Stimulated activated CD4-positive, alpha-beta T cell treated with anti-CD3 and anti-CD28 coated beads, Interleukin-2, amount 100 ng/mL, for 4 hours (primary cell): ENCODE measurements at places on chromosomes 1 and 21.

DNA sequence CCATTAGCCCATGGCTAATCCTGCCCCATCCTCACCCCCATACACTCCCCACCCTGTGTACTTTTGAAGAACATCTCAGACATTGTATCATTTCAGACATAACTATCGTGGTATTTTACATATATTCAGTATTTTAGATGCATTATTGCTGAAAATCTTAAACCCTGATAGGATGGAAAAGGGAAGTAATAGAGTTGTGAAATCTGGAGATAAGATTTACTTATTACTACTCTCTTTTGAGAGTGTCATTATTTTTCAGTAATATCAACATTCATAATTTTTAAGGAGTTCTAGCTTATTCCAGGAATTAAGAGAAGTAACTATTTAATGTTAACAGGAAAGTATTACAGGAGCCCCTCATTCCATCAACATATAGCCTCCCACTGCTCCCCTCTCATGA is 34.4 kb downstream of the ADCY10 start:
- no peak for DNase-seq

DNA sequence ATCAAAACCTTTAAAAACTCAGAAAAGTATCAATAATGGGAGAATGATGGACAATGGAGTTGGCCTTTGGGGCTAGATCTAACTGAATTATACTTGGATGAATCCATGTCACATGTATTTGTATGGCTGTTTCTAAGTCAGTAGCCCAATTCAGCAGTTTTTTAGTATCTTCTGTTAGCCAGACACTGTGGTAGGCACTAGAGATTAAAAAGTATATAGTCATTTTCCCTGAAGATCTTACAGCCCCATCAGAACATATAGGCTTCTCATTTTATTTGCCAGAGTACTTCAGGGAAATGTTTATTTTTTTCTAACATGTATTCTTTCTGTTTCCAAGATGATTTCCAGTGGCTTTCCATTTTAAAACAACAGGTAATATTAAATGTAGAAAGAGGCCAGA is 273.7 kb downstream of the NFIA start:
- no peak for DNase-seq

GRCh38 chr1:74502432-74502831 is 10.0 kb downstream of the LRRC53 start:
- DNase-seq = no peak

DNA sequence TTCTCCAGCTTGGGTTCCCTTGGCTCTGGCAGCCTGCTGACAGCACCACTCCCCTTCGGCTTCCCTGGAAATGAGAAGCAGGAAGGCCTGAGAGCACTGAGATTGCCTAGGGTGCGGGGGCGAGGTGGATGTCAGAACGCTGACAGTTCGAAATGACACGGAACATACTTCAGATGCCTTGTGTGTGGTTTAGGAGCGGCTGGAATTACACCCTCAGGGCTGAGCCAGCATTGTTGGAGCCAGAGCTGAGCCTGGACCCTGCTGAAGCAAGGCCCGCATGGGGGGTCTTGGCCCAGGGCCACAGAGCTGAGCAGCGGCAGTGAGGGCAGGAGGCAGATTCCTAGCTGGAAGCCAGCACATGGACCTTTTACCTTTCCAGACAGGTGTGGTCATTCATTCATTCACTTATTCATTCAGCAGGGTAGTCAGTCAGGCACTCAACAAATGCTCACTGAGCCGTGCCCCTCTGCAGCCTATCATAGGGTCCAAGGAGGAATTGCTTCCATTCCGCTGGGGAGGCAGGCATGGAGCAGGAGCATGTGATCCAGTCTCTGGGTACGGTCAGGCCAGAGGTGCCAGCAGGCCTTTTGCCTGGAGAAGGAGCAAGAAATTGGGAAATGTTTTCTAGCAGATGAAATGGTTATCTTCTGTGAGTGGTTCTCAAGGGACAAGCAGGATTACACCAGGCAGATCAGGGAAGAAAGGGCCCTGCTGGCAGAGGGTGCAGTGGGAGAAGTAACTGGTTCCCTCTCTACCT is 6.6 kb upstream of the FOXE3 start:
- DNase-seq = no peak

DNA sequence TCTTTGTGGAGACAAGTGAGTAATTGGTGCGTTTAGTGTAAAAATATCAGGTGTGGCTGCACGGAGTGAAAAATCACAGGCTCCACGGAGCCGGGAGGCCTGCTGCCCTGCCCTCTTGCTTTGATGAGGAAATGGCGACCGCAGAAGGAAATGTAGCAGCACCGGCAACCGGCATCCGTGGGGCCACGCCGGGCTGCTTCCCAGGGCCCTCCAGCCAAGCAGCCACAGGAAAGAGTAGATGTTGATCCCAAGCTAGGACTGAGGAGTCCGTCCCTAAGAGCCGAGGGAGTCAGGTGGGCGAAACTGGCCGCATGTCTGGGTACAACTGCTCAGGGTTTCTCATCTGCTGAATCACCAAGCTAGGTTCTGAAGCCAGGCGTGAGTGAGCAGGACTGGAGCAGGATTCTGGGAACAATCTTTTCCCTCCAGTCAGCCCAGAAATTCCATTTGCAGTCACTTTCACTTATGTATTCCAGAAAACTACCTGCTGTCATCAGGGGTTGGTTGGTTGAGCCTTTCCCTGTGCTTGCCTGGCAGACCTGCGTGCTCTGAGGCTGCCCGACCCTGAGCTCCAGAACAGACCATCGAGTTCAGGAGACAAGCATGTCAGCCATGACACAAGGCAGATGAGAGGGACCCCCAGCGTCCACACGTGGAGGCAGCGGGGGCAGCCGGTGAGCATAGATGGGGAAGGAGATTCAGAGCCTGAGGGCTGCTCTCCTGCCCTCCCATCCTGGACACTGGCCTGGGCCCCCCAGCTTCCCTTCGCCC is 5.8 kb upstream of the ITGB2 start:
- DNase-seq = no peak
